ENCODE measurements at places on chromosomes 13 and 19.

DNA sequence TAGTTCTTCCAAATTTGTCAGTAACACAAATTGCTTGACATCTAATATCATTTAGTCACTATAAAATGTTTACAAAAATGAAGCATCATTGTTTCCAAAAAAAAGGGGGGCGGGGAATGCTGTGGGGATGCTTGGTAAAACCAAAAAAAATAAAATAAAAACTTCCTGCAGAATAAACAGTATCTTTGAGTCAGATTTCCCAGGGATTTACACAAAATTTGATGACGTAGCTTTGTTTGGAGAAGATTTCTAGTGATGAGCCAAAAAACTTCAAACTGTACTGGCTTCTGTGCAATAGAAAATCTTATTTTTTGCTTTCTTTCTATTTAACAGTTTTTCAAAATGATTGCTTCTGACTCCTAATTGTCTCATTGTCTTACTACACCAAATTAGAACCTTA is 80.0 kb downstream of the MZT1 start:
- DNase-seq, result no peak

DNA sequence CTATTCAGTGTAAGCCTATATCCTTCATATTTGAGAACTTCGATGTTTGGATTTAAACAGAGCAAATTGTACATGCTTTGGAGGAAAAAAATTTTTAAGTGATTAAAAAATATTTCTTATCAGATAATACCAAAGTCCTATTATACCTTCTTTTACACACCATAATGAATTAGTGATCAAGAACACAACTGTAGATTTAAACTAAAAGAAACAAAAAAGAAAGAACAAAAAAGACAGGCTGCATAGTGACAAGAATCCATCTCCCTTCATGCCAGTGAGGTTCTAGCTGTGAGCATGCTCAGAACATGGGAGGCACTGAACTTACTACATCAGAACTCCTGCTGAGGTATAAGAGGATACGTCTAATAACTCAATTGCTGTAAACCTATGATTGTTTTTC is at the start of gene RXFP2:
TSS of gene RXFP2 (plus strand) at position 301 of the 400 bp plus-strand sequence. CDS start at position 388, 87 bp downstream.
- no peak for DNase-seq

GRCh38 chr19:4316956-4317355 is 12.6 kb downstream of the FSD1 start:
- no peak for DNase-seq

DNA sequence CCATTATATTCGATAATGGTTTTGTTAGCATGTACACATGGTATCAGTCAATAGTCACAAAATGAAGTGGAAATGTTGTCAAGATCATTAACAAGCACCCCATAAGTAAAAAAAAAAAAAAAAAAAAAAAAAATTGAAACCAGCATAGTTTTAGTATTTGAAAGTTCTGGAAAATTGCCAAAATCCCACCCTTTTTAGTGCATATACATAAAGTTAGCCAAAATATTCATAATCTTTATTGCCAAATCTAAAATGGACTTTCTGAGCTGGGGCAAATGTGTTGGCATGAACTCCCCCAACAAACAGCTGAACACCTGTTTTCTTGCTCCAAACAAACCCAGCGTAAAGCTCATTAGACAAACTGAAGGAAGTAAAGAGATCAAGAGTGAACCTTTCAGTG is 73.9 kb downstream of the MZT1 start:
- no peak for DNase-seq

DNA sequence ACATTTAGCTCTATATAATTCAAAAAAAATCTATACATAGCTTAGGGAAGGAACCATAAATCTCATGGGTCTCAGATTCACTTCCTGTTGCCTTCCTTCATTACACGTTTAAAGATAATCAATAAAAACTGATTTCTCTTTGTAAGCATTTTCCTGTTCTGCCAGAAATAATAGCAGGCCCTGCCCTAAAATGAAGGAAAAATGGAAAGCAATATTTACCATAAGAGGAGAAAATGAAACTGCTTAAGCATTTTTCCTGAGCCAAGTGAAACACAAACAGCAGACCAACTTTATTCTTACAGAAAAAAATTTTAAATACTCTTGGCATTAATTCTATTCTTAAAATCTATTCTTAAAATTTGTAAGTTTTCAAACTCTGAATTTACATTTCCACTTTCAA is 4.0 kb downstream of the LHFPL6 start:
- no peak for DNase-seq

GRCh38 chr19:48511800-48512503 is at the start of gene LMTK3:
TSS of gene LMTK3 (minus strand) at chr19:48511835. CDS start at chr19:48511576, 259 bp downstream.
- no peak for DNase-seq

Measured in renal cortex interstitium (tissue), 15 donors.